ENCODE measurements at places on chromosomes 11 and 22. TPM values are rescaled to one million over a fixed set of nuclear protein-coding genes. Genes with fewer than 3 reads are reported as not detected.

The SPI1 gene
- not detected for total RNA-seq

The ROM1 gene
- total RNA-seq = 3.6 TPM

The IGLL1 gene
- total RNA-seq = not detected

The OR9I1 gene
- total RNA-seq = not detected

The C1QTNF5 gene
- total RNA-seq = 0.08 TPM

The TMA7B gene
- not detected for total RNA-seq

The DERL3 gene
- 0.81 TPM for total RNA-seq

The NXPE2 gene
- not detected for total RNA-seq

The OR52N4 gene
- not detected for total RNA-seq

The SRPRA gene
- 60.7 TPM for total RNA-seq

The AQP11 gene
- 0.89 TPM for total RNA-seq

The MMP3 gene
- 0.47 TPM for total RNA-seq

The KCNE3 gene
- total RNA-seq = not detected

The TSSK2 gene
- not detected for total RNA-seq

The SAA4 gene
- total RNA-seq = not detected

The RASSF10 gene
- total RNA-seq = 0.75 TPM

The MRGPRX4 gene
- total RNA-seq = not detected

The C1QTNF4 gene
- total RNA-seq = 0.07 TPM

The TEX54 gene
- total RNA-seq = not detected

The XRRA1 gene
- 6.4 TPM for total RNA-seq

The P2RY2 gene
- total RNA-seq = 11.5 TPM

The CRYBB3 gene
- total RNA-seq = not detected

The RAPSN gene
- 0.32 TPM for total RNA-seq

The KRTAP5-1 gene
- total RNA-seq = not detected

The OR4D5 gene
- total RNA-seq = not detected

The MYOD1 gene
- total RNA-seq = 0.06 TPM

The SPDYC gene
- not detected for total RNA-seq

The KDM4E gene
- total RNA-seq = not detected

The DDX10 gene
- 34.4 TPM for total RNA-seq

The NXPE1 gene
- total RNA-seq = not detected

The MCAM gene
- 8.0 TPM for total RNA-seq

The FOLR3 gene
- total RNA-seq = 0.18 TPM

The VSIG10L2 gene
- not detected for total RNA-seq

The PLAAT4 gene
- total RNA-seq = 1.5 TPM

The OR51B5 gene
- total RNA-seq = not detected

The MS4A14 gene
- not detected for total RNA-seq

The AASDHPPT gene
- total RNA-seq = 37.2 TPM

The OR51E2 gene
- total RNA-seq = not detected

Data from A549 treated with dexamethasone at 1 μM for 4 hours (cell line).